ENCODE measurements at places on chromosomes 4 and X. TPM values are rescaled to one million over a fixed set of nuclear protein-coding genes. Genes with fewer than 3 reads are reported as not detected.

The NEUROG2 gene
- polyA plus RNA-seq = 0.19 TPM

The MAGEC2 gene
- polyA plus RNA-seq = 4.9 TPM

The RADX gene
- polyA plus RNA-seq = 0.95 TPM

DNA sequence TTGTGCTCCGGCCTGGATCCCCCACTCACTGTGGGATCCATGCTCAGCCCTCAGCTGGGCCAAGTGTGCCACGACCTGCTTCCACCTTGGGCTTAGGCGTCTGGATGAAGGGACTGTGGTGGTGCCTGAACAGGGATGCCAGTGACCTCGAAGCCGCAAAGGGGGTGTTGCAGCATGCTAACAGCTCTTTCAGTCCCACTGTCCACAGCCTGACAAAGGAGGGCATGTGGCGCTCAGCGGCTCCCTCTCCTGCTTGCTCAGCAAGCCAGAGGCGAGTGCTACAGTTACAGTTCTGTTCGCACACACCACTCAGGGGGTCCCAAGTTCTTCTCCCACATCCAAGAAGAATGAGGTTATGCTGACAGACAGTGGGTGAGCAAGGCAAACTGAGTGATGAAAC lies 5.2 kb upstream of the IGBP1 start:
- DNase-seq = no peak

Data from brain (organoid and tissue), 16 donors.